RWPE2 (cell line): ENCODE measurements at places on chromosomes 16 and 17.

- H3K27ac ChIP-seq = no peak overlapping the region
- H3K4me1 ChIP-seq = no peaks in the 10 kb centered on the region
- no peaks in the 10 kb centered on the region for H3K27me3 ChIP-seq
- H3K4me3 ChIP-seq = no peak overlapping the region
- DNase-seq = no peak
- H3K36me3 ChIP-seq = peaks cover 28% of the 10 kb centered on the region
Observed at GRCh38 chr17:73247726-73248125, 14.0 kb downstream of the CPSF4L start.

- no peaks in the 10 kb centered on the region for H3K4me1 ChIP-seq
- no peak overlapping the region for H3K4me3 ChIP-seq
- no peaks in the 10 kb centered on the region for H3K36me3 ChIP-seq
- H3K27me3 ChIP-seq = no peaks in the 10 kb centered on the region
- no peak overlapping the region for H3K27ac ChIP-seq
Observed at GRCh38 chr16:73183611-73184092, 135.7 kb upstream of the ZFHX3 start.

DNA sequence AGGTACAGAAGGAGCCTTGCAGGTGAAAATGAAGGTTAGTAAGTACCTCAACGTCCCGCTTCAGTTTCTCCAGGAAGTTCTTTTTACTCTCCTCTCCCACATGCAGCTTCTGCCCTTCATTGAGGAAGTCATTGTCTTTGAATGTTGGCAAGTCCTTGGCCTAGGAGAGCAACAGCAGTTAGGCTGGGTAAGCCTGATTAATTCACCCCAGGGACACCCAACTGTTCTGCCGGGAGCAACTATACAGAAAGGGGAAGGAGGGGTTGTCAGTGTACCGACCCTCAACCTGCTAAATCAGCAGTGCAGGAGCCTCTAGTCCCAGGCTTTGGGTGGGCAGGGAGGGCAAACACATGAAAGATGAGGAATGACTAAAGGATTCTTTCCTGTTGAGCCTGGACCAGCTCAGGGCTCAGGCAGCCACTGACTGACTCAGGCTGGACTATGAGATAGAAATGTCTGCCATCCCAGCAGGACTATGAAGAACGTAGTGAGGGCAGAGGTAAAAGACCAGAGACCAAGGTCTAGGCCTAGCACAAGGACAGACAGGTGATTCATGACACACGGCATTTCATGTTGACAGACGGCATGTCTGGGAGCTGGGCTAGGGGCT, 21.6 kb downstream of the PIP4K2B start:
- no peak for DNase-seq
- H3K36me3 ChIP-seq = peaks cover 89% of the 10 kb centered on the region

GRCh38 chr16:51010817-51011216, 140.3 kb downstream of the SALL1 start:
- H3K4me3 ChIP-seq = no peak overlapping the region
- no peaks in the 10 kb centered on the region for H3K4me1 ChIP-seq
- no peak overlapping the region for H3K27ac ChIP-seq
- H3K36me3 ChIP-seq = no peaks in the 10 kb centered on the region
- no peaks in the 10 kb centered on the region for H3K27me3 ChIP-seq

DNA sequence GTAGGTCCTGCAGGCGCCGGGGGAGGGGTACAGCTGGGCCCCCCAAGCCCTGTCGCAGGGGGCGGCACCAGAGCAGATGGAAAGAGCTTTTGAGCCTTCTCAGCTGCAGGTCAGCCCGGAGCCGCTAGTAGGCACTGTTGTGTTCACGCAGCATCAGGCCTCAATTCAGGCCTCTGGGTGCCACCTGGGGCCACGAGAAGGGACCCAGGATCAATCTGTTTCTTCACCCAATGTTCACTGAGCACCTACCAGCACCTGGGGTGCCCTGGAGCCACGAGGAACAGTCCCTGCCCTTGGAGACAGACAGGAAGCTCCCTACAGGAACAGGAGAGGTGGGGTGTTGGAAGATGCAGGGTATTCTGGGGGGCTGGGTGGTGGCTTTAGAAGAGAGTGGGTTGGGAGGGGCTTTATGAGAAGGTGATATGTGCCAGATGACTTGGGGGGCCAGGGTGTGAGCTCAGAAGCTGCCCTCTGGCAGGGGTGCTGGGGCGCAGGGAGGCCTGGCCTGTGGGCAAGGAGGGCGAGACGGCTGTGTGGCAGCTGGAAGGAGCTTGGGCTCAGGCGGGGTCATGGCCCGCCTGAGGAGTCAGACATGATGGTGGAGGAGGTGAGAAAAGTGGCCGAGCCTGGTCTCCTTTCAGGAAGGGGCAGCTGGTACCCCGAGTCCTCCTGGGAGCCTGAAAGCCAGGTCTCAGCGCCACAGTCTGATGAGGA, 121.9 kb upstream of the GSE1 start:
- H3K36me3 ChIP-seq = no peaks in the 10 kb centered on the region
- no peak for DNase-seq
- H3K27me3 ChIP-seq = no peaks in the 10 kb centered on the region
- H3K4me3 ChIP-seq = no peak overlapping the region

GRCh38 chr17:30271102-30271501, 20.6 kb downstream of the BLMH start:
- no peak overlapping the region for H3K4me3 ChIP-seq
- DNase-seq = no peak
- no peaks in the 10 kb centered on the region for H3K4me1 ChIP-seq
- no peak overlapping the region for H3K27ac ChIP-seq
- H3K27me3 ChIP-seq = no peaks in the 10 kb centered on the region

DNA sequence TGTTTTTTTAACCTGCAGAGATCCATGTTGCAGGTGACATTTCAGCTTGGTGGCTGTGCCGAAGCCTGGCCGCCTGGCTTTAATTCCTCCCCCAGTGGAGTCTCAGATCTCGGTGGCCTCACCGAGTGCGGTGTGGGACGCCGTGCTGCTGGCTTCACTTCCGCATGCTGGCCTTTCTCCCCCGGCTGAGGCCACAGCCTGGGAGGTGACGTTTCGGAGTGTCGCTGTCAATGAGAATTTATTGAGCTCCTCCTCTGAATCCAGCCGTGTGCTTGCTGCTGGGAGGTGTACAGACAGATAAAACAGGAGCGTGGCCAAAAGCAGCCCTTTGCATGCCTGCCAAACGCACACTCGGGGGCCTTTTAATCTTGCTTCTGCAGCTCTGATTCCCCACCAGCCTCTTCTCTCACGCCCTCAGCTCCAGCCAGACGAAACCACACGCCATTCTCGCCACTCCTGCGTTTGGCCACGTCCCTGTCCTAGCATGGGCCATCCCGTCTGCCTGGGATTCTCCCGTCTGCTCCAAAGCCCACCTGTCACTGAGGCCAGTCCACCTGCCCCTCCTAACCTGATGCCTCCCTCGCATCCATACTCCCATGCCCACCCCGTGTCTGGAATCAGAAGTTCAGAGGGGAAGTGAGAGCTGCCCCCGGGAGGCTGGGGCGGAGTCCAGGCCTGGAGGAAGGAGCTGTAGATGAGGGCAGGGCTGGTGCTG, 3.6 kb downstream of the GSE1 start:
- no peaks in the 10 kb centered on the region for H3K36me3 ChIP-seq
- no peak overlapping the region for H3K27ac ChIP-seq
- no peak for DNase-seq
- no peak overlapping the region for H3K4me3 ChIP-seq

GRCh38 chr17:73284354-73284753, 22.7 kb upstream of the CPSF4L start:
- H3K27ac ChIP-seq = no peak overlapping the region
- H3K36me3 ChIP-seq = peaks cover 31% of the 10 kb centered on the region
- peaks cover 20% of the 10 kb centered on the region for H3K4me1 ChIP-seq
- no peak for DNase-seq
- H3K4me3 ChIP-seq = no peak overlapping the region

- peaks cover 50% of the 10 kb centered on the region for H3K27me3 ChIP-seq
- no peak for DNase-seq
- H3K27ac ChIP-seq = no peak overlapping the region
- H3K4me1 ChIP-seq = no peaks in the 10 kb centered on the region
- no peak overlapping the region for H3K4me3 ChIP-seq
Observed at GRCh38 chr17:79532107-79532790, 78.6 kb downstream of the RBFOX3 start.

- H3K27ac ChIP-seq = no peak overlapping the region
- no peaks in the 10 kb centered on the region for H3K36me3 ChIP-seq
- no peaks in the 10 kb centered on the region for H3K27me3 ChIP-seq
- DNase-seq = no peak
Observed at GRCh38 chr17:11644265-11645212, 46.3 kb downstream of the DNAH9 start.

GRCh38 chr16:51143196-51143977, 7.7 kb downstream of the SALL1 start:
- DNase-seq = no peak
- H3K27me3 ChIP-seq = peaks cover 63% of the 10 kb centered on the region
- no peak overlapping the region for H3K4me3 ChIP-seq

DNA sequence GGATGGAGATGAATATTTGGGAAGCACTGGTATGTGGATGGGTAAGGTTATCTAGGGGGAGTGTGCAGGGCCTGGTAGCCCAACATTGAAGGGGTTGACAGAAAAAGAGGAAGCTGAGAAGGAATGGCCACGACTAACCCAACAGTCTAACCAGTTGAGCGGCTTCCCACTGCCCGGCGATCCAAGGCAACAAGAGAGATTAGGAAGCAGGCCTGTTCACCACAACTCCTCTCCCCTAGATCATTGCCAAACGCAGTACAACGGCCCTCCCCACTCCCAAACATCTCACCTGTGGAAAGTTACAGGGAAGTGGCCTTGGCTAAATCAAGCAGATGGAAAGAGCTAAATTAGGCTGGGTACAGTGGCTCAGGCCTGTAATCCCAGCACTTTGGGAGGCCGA, 11.2 kb upstream of the RANGRF start:
- H3K36me3 ChIP-seq = no peaks in the 10 kb centered on the region
- H3K27ac ChIP-seq = no peak overlapping the region
- DNase-seq = no peak
- no peak overlapping the region for H3K4me3 ChIP-seq

DNA sequence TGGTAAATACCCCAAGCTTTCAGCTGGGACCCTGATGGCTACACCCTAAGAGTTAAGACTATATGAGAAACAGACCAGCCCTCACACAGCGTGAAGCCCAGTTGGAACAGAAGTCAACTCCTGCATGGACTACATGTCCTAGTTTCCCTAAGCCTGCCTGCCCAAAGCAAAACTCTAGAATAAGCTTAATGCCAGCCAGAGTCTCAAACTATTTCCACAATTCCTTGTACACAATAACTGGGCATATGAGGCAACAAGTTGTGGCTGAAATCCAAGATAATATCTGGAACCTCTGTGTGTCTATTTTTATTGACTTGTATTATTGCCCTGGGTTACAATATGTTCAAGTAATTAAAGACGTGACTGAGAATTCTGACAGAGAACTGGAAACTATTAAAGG, 19.4 kb downstream of the MYH10 start:
- no peaks in the 10 kb centered on the region for H3K36me3 ChIP-seq
- no peaks in the 10 kb centered on the region for H3K4me1 ChIP-seq
- H3K27ac ChIP-seq = no peak overlapping the region
- H3K27me3 ChIP-seq = no peaks in the 10 kb centered on the region

DNA sequence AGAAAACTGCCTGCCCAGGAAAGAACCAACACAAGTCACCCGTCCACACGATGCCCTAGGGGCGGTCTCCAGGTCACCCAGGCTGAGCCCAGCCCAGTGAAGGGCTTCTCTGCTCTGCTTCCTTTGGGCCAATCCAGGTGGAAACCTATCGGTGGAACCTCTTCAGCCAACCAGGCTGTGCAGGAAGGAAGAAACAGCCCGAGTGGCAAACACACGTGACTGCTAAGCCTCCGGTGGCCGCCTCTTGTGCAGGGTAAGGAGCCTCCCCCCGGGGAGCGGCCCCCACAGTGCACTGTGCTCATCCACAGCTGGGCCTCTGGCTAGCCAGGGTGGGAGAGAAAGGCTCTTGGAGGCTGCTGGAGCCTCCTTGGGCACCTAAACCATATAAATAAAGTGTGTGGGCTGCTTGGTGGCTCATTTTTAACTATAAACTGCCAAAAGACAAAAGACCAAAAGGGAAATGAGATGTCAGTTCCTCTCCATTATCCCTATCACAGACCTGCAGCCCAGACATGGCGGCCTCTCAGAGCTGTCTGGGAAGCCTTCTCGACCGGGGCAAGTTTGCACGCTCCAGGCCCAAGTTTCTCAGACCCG, 2.4 kb downstream of the RTN4RL1 start:
- no peak for DNase-seq
- no peaks in the 10 kb centered on the region for H3K36me3 ChIP-seq
- H3K27ac ChIP-seq = no peak overlapping the region
- H3K4me1 ChIP-seq = no peaks in the 10 kb centered on the region

DNA sequence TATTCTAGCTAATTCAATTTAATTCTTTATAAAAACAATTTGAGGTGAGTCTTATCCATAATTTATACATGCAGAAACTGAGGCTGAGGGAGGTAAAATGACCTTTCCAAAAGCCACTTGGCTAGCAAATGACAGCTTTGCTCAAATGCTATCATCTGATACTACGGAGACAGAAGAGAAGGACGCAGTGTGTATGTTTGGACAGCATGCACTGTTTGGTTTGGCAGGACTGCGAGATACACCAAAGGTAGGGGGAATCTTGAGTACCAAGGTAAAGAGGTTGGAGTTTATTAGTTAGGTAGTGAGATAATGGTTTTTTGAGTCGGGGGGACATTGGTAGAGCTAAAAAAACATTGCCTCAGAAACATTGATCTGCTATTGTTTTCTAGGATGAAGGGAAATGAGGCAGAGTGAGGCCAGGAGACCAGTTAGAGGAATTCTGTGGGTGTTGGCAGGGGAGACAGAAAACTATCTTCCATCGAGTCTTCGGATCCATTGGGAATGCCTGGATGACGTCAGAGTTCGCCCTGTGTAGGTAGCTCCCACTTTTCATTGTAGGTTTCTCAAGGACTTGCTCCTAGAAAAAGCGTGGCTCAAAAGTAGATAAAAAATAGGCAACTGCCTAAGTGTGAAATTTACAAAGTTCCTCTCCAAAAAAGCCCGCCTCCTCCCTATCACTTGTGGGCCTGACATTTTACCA, 2.5 kb upstream of the HS3ST4 start:
- H3K27me3 ChIP-seq = peaks cover 49% of the 10 kb centered on the region
- H3K4me1 ChIP-seq = no peaks in the 10 kb centered on the region
- no peak for DNase-seq
- no peaks in the 10 kb centered on the region for H3K36me3 ChIP-seq
- H3K27ac ChIP-seq = no peak overlapping the region
- no peak overlapping the region for H3K4me3 ChIP-seq

DNA sequence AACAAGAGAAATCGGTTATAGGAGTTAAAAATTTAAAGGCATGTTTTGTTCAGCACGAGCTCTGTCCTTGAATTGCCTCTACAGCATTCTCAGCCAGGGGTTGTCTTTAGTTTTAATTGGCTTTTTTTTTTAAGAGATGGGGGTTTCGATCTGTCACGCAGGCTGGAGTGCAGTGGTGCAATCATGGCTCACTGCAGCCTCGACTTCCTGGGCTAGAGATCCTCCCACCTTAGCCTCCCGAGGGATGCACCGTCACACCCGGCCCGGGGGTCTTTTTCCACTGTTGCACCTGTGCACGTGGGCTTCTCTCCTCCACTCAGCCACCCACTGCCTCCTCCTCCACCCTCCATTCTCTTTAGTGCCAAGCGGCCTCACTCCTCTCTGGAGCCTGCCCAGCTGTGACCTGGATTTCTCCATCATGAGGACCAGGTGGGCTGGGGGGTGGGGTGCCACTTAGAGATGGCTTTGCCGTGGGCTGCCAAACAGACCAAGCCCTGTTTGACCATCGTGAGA, 106.8 kb upstream of the SEC14L1 start:
- H3K4me3 ChIP-seq = no peak overlapping the region
- H3K27me3 ChIP-seq = peaks cover 4% of the 10 kb centered on the region
- DNase-seq = no peak

GRCh38 chr16:81446907-81447268, 2.3 kb downstream of the CMIP start:
- peak overlapping the region; percentile 88 for H3K27ac ChIP-seq
- H3K4me1 ChIP-seq = peaks cover 26% of the 10 kb centered on the region
- H3K36me3 ChIP-seq = peaks cover 23% of the 10 kb centered on the region
- no peaks in the 10 kb centered on the region for H3K27me3 ChIP-seq
